ENCODE measurements at places on chromosomes 7 and 10.

GRCh38 chr10:97000487-97001182, 168.5 kb downstream of the LCOR start:
- no peak for DNase-seq

DNA sequence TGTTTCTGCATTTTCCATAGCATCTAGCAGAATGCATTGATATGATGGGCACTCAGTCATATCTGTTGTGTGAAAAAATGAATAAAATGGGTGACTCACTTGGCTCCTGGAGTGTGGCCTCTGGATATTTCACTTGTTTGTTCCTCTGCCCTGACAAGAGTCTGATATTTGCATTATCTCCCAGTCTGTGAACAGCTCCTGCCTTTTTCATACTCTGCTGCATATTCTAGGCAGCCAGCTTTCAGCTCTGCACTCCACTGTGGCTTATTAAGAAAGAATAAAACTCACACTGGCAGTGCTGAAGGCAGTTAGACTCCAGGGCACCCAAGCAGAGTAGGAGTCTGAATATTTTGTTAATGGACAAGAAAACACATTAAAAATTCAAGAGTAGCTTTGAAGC, 623.9 kb downstream of the SORCS1 start:
- DNase-seq, result no peak

DNA sequence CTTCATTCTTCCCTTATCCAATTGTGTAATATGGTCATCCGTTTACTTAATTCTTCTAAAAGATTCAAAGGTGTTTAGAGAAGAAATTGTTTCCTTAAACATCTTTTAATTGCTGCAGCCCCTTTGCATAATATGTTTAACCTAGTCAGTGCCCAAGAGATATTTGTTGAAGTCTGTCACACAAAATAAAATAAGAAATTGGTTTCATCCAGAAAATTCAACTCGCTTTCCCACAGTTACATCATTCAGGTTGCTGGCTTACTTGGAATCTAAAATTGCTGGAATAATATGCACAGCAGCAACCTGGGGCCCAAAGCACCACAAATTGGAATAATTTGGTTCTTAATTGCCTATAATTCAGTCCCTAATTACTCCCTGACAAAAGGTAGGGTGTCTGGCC, 155.1 kb upstream of the ETV1 start:
- no peak for DNase-seq

DNA sequence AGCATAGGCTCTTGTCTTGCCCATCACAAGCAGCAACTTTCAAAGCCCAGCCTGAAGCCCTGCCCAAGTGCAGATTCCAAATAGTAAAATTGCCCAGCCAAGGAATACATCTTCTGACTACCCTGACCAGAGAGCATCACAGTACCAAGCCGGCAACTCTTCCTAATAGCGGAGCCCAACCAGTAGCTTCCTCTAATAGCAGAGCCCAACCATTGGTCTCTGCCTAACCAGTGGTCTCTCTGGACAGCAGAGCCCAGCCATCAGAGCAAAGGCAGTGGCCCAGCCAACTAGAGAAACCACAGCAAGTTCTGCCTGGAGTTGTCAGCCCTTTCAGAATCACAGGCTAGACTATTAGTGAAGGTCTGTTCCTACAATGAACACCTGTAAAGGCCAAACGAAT, 285.6 kb downstream of the HGF start:
- no peak for DNase-seq

DNA sequence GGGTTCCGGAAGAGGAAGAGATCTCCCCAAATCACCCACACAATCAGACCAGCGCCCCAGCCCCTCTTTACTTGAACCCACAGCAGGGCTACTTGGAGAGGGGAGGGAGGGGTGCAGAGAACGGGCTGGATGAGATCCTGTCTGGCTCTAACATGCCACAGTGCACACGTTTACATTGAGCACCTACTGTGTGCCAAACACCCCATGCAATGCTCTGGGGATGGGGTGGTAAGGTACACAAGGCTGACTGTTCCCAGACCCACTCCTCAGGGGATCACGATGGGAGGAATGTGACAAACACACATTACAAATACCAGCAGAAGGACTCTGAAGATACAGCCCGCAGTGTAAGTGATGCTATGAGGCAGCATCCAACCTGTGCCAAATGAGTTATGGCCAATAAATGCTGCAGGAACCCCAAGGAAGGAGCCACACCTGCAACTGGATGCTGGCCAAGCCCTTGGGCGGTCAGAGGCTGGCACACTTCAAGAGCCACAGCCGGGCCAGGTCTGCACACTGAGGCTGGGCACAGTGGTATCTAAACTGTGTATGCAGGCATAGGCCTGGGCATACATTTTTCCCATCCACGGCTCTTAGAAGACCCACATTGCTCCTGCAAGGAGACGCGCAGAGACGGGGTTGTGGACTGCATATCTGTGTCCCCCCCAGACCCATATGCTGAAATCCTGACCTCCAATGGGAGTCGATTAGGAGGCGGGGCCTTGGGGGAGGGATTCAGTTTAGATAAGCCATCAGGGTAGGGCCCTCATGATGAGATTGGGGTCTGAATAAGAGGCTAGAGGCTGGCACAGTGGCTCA, 6.4 kb downstream of the SPOCK2 start:
- no peak for DNase-seq
